Tongue (tissue), 3 donors: ENCODE measurements at places on chromosomes 5 and 9.

DNA sequence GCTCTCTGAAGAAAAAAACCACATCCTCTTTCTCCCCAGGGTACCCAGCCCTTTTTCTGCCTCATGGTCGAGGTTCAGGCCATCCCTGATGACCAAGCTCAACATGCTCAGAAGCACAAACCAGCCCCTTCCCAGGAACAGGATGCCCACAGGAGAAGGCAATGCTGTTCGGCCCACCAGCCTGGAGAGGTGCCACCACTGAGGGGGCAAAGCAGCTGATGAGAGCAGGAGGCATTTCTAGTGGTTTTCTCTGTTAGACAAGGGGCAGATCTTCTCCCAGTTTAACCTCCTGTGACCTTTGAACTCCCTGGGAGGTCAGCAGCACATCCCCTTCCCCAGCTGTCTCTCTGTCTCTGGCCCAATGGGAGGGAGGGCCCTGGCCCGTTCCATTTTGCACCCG is 73.0 kb downstream of the PAX5 start:
- DNase-seq = no peak

GRCh38 chr9:93464395-93464794 is 11.0 kb upstream of the FAM120AOS start:
- DNase-seq = no peak

DNA sequence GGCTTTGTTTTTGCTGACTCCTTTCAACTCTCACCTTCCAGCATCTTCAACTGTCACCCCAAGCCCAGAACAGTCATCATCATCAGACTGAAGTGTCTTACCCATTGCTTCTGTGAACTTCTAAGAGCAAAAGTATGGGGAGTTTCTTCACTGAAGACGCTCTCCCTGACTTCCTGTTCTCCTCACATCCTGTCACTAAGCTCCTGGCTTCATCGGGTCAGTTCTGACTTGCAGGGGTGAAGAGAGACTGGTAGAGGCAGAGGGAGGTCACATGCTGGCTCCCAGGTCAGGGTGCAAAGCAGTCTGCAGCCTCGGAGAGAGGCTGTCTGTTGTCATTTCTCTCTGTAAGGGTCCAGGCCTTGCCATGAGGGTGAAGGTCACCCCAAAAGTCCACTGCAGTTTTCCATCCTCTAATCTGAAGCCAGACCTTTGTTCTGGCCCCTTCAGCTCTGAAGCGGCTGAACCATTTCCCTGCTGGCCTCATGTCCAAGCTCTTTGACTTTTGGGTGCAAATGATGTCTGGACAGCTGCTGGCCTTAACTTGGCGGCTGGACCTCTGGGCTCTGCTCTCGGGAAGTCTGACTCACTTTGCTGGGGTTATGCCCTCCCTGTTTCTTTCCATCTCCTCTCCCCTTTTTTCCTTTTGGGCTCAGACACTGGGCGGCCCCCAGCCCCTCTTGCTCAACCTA is 305.0 kb downstream of the RAB3C start:
- DNase-seq = no peak

- DNase-seq = no peak
These were observed 137.6 kb upstream of the GPR151 start for GRCh38 chr5:146653560-146653959.

DNA sequence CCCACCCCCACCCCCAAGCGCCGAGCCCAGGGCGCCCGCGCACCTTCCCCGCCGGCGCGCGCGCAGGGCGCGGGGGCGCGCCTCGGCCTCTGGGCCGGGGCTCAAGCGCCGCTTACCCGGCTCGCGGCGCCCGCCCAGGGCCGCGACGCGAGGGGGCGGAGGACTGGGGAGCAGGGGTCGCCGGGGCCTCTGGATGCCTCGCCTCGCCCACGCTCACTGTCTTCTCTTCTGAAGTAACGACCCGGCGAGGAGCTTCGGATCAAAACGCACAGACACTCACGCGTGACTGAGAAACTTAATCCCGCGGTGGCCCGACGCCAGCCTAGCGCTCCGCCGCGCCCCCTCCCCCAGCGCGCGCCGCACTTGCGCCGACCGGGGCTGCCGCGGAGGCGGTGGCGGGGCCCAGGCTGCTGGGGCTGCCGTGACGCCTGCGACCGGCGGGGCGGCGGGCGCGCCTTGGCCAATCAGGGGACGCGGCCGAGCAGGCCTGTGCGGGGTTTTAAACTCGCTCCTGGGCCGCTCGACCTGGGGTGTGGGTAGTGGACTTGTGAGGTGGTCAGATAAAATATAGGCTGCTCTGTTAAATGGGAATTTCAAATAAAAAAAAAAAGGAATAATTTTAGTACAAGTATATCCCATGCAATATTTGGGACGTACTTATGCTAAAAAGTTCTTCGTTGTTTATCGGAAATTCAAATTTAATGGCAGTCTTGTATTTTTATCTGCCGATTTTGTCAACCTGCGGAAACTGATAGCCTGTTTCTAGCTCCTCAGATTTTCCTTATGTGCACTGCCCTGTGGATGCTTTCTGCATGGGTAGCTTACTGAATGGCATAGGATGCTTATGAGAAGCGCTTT is at the start of gene MPDZ:
TSS of gene MPDZ (minus strand) at position 409 of the 858 bp plus-strand sequence. CDS start 29,377 bp downstream, outside the sequence.
- DNase-seq = peak; percentile 89

DNA sequence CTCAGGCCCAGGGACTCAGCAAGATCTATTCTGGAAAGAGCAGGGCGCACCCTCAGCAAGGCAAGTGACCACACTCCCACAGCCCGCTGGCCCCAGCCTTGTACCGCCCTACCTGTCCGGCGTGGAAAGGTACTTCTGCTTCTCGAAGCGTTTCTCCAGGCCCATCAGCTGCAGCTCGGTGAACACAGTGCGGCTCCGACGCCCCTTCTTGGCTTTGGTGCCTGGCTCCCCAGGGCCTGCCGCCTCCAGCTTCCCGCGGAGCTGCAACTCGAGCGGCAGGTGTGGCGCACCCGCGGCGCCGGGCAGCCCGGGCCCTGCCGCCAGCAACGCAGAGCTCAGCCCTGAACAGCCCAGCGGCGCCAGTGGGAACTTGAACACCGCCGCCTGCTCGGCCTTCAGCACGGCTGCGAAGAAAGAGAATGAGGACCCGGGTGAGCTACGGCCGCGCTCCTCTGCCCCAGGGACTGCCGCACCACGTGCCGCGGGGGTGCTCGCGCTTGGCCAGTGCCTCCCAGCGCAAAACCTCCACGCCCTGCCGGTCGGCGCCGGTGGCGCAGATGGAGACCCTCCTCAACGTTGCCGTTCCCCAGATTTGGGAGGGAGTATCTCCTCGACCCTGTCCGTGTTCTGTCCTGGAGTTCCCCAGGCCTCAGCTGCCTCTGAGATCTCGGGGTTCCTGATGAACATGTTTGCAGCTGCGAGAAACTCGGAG is 2.2 kb downstream of the BARX1 start:
- DNase-seq = no peak

DNA sequence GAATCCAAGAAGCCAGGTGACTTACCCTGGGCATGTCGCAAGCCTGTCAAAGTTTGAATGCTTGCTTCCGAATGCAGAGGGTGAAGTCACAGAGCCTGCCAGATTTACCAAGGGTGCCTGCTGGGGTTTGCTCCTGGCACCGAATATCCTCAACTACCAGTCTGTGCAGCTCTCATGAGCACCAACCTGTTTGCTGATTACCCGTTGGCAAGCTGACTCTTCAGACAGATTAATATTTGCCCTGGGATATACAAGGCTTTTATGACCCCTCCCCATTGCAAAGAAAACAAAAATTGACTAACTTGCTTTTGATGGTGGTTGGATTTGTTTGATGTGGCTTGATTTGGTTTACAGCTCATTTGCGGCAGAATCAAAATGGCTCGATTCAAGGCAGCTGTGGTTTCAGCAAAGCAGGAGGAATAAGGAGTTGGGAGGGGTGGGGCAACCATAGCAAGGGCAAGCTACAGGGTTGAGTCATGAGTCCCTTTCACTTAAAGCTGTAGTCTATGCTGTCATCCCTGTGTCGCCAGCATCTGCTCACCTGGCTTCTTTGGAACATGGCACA is 82.3 kb upstream of the AGXT2 start:
- no peak for DNase-seq

DNA sequence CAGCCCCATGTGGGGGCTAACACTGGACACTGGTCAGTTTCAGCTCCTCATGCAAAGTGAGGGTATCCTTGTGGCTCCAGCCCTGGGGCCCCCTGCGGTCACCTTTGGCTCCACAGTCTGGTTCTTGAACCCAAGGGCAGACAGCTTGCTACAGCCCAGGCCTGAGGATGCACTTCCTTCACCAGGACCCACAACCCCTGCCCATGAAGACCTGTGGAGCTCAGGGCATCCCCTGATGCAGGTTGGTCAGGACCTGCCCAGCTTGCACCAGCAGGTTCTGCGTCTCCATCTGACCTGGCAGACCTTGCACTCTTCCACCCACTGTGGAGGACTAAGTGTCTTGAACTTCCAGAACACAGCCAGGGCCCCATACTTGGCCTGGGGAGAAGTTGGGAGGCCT is 3.7 kb upstream of the MRNIP start:
- no peak for DNase-seq

DNA sequence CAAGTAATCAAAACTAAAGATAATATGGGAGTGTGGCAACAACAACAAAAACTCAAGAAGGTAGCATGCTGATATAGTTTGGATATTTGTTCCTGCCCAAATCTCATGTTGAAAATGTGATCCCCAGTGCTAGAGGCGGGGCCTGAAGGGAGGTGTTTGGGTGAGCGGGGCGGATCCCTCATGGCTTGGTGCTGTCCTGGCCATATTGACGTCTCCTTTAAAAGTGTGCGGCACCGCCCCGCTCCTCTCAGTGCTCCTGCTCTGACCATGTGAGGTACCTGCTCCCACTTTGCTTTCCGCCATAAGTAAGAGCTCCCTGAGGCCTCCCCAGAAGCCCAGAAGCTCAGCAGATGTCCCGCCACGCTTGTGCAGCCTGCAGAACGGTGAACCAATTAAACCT is 25.6 kb downstream of the MED27 start:
- no peak for DNase-seq

DNA sequence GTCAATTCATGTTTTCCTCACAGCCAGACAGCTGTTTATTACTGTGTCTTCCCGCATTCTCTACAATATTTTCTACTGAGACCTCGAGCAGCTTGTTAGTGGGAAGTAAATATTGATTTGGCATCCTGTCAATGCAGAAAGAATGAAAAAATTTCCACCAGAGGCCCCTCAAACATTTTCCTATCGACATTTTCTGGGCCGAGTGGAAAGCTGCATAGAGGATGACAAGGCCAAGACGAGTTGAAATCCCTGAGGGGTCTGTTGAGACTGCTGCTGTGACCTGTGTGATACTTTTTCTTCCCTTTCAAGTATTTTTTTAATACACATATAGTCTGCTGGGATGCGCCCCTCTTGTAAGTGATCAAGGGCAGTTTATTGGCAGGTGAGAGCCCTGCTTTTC is 91.4 kb upstream of the SH3GL2 start:
- DNase-seq = peak; percentile 37

DNA sequence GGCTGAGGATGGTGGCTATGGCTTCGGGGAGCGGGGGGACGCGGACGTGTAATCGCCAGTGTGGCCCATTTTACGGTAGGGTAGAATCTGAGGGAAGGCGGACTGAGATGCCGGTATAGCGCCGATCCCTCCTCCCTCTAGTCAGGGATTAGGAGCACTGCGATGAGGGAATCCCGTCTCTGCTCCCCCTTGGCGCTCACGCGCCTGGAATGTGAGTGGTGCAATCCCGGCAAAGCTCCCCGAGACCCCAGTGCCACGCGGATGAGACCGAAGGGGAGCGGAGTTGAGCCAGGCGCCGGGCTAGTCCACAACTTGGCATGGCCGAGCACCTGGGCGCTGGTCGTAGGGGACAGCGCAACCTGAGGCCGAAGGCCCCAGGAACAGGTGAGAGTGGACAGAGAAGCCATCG is 2.2 kb downstream of the NPR3 start:
- DNase-seq = no peak

GRCh38 chr5:88248743-88249540 is 19.7 kb downstream of the TMEM161B start:
- no peak for DNase-seq

- peak; percentile 39 for DNase-seq
These were observed 266.5 kb downstream of the MSX2 start for GRCh38 chr5:174990909-174991308.

DNA sequence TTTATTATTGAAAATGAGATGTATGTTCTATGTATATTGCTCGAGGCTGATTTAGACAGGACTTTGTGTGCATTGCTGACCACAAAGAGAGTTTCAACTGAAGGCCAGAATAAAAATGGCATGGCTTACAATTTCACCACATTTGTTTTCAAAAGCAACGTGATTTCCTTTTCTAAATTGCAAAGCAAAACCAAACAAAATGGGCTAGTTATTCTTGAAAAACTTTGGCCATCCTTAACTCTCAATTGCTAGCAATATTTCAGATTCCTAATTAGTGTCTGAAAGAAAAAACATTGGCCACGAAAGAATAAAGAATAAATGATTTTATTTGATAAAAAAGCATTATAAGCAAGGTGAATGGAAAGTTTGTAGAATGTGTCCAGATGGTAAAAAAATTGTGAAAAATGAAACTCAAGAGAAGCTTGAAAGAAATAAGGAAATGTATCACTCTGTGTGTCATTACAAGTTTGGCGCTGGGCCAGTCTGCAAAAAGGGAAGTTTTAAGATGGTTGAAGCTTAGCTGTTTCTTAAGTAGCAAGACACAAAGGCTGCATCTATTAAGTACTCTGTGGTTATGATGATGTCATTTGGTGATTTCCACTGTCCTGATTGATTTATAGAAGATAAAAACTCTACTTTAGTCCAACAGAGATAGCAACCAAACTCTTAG is 89.2 kb upstream of the PRLR start:
- DNase-seq = peak; percentile 58

DNA sequence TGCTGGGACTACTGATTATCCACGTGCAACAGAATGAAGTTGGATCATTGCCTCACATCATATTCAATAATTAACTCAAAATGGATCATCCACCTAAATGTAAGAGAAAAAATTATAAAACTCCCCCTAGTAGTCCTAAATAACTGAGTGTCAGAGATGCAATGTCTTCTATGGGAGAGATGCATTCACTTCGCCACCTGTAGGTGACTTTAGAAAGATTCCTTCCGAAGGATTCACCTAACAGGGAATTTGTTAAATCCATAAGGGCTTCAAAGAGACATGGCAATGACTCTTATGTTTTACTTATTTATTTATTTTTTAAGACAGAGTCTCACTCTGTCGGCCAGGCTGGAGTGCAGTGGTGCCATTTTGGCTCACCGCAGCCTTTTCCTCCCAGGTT is 526.0 kb downstream of the MTRR start:
- DNase-seq = no peak

DNA sequence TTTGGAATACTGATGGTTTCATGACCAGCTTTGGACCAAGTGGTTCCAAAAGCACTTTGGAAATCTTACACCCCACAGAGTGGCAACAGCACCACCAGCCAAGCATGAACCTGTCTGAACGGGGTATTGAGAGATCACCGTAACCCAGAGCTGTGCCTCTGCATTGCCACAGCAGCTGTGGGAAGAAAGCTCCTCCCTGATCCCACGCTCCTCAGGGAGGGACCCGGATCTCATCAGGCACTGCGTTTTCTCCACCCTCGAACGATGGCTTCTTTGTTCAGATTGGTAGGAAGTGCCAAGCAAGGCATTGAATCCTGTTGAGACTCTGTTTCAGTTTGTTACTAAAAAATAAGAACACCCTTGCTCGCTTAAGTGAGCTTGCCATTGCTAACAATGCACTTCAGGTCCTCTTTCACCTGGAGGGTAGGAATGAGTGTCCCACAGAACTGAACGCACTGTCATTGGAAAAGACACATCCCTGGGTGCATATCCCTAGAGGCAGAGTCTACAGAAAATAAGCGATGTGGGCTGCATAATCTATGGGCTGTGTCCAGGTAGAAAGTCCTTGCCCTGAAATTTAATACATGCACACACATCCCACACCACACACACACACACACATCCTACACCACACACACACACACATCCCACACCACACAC is 118.0 kb upstream of the ICE1 start:
- peak; percentile 45 for DNase-seq
